Activated CD8-positive, alpha-beta T cell treated with anti-CD3 and anti-CD28 coated beads, Interleukin-2, amount 10 ng/mL, durations not matched to agents 7 days and 5 days (primary cell): ENCODE measurements at places on chromosomes 2 and 18. TPM values are rescaled to one million over a fixed set of nuclear protein-coding genes. Genes with fewer than 3 reads are reported as not detected.

The RASGRP3 gene
- 4.0 TPM for total RNA-seq

The IL36G gene
- total RNA-seq, result not detected

The IAH1 gene
- total RNA-seq, result 73.3 TPM

The ZNF532 gene
- total RNA-seq, result 0.91 TPM

The WDR7 gene
- 39.7 TPM for total RNA-seq

The TTC31 gene
- 38.3 TPM for total RNA-seq

The MRPL33 gene
- total RNA-seq, result 57.8 TPM

The CABYR gene
- total RNA-seq, result 1.1 TPM

The NOSTRIN gene
- not detected for total RNA-seq

The CYS1 gene
- total RNA-seq, result 0.50 TPM

The IL36B gene
- total RNA-seq, result not detected

The CYP1B1 gene
- 2.3 TPM for total RNA-seq

The HOXD11 gene
- total RNA-seq, result not detected

The SDC1 gene
- not detected for total RNA-seq

The EML4 gene
- total RNA-seq, result 89.7 TPM

The MC5R gene
- not detected for total RNA-seq

The FKBP1B gene
- total RNA-seq, result 3.2 TPM

The FAM228A gene
- not detected for total RNA-seq

The TMEM247 gene
- not detected for total RNA-seq

The NPC1 gene
- 34.6 TPM for total RNA-seq

The SERPINB11 gene
- total RNA-seq, result not detected

The TNFRSF11A gene
- 4.0 TPM for total RNA-seq

The RFTN2 gene
- not detected for total RNA-seq

The FEV gene
- total RNA-seq, result not detected

The CFAP221 gene
- total RNA-seq, result not detected

The ZBTB7C gene
- total RNA-seq, result not detected

The ZSWIM2 gene
- not detected for total RNA-seq

The GCG gene
- not detected for total RNA-seq

The PLGLB2 gene
- 0.53 TPM for total RNA-seq

The EN1 gene
- not detected for total RNA-seq

The TDRD15 gene
- not detected for total RNA-seq

The TTR gene
- not detected for total RNA-seq

The ANKRD62 gene
- total RNA-seq, result not detected
